ENCODE measurements at places on chromosomes 6 and 20. TPM values are rescaled to one million over a fixed set of nuclear protein-coding genes. Genes with fewer than 3 reads are reported as not detected.

Gene SFTA2
- total RNA-seq: not detected

GRCh38 chr6:164854526-164854925 lies 454.9 kb downstream of the C6orf118 start:
- no peaks in the 10 kb centered on the region for H3K4me1 ChIP-seq
- H3K36me3 ChIP-seq: no peaks in the 10 kb centered on the region
- no peak for DNase-seq
- no peaks in the 10 kb centered on the region for H3K27me3 ChIP-seq
- H3K27ac ChIP-seq: no peak overlapping the region

GRCh38 chr6:80469977-80470376 lies 363.5 kb downstream of the BCKDHB start:
- H3K36me3 ChIP-seq: no peaks in the 10 kb centered on the region
- no peak overlapping the region for H3K27ac ChIP-seq
- H3K27me3 ChIP-seq: peaks cover 4% of the 10 kb centered on the region
- no peak for DNase-seq

DNA sequence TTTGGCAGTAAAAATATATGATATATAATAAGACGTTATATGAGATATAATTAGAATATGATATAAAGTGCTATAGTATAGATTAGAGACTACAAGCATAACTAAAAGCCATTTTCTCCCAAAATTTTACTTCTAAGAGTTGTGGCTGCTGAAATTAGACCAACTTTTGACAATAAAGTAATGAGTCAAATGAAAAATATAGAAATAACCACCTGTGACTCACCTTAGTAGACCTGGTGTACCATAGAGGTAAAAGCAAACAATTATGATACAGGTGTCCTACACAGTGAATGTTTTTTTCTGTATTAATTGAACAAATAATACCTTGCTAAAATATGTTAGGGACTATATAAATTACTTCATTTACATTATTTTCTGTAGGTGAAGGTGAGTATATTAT lies 482.9 kb upstream of the MAN1A1 start:
- no peak for DNase-seq
- no peak overlapping the region for H3K27ac ChIP-seq
- no peak overlapping the region for H3K4me3 ChIP-seq

Gene CFAP206
- total RNA-seq: 0.30 TPM

Gene IGF2R
- total RNA-seq: 56.7 TPM

Gene TFAP2B
- total RNA-seq: not detected

Gene DAAM2
- total RNA-seq: not detected

DNA sequence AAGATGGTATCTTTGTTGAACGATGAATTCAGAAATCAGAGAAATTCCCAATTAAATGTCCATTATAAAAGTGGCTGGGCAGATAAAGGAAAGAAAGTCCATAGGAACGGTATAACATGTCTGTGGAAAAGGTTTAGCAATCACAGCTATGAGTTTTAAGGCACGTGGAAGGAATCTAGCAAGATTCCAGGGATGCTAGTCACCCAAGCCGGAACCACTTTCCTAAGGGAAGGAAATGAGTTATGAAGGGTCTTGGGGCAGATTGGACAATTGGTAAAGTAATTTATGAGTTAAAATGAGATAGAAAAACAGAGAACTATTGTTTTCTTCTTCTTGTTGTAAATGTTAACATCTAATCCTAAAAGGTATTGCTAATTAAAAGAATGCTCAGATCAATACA lies 384.8 kb downstream of the ADGRB3 start:
- H3K36me3 ChIP-seq: no peaks in the 10 kb centered on the region
- no peaks in the 10 kb centered on the region for H3K4me1 ChIP-seq
- H3K27me3 ChIP-seq: no peaks in the 10 kb centered on the region
- DNase-seq: no peak
- no peak overlapping the region for H3K27ac ChIP-seq

- no peaks in the 10 kb centered on the region for H3K4me1 ChIP-seq
- H3K4me3 ChIP-seq: no peak overlapping the region
- no peak for DNase-seq
These were observed 62.4 kb downstream of the TTI1 start for GRCh38 chr20:37970856-37971245.

Gene SOBP
- total RNA-seq: 0.16 TPM

Gene PPARD
- 29.9 TPM for total RNA-seq

Gene CTAGE9
- not detected for total RNA-seq

GRCh38 chr6:21468461-21468860 lies 125.1 kb upstream of the SOX4 start:
- DNase-seq: no peak
- no peak overlapping the region for H3K4me3 ChIP-seq
- peaks cover 13% of the 10 kb centered on the region for H3K27me3 ChIP-seq
- no peaks in the 10 kb centered on the region for H3K4me1 ChIP-seq

GRCh38 chr6:170176136-170176897 lies 114.6 kb downstream of the DLL1 start:
- H3K4me1 ChIP-seq: no peaks in the 10 kb centered on the region
- peak overlapping the region; percentile 59 for H3K4me3 ChIP-seq
- no peak for DNase-seq
- H3K27me3 ChIP-seq: peaks cover 22% of the 10 kb centered on the region
- peaks cover 6% of the 10 kb centered on the region for H3K36me3 ChIP-seq

DNA sequence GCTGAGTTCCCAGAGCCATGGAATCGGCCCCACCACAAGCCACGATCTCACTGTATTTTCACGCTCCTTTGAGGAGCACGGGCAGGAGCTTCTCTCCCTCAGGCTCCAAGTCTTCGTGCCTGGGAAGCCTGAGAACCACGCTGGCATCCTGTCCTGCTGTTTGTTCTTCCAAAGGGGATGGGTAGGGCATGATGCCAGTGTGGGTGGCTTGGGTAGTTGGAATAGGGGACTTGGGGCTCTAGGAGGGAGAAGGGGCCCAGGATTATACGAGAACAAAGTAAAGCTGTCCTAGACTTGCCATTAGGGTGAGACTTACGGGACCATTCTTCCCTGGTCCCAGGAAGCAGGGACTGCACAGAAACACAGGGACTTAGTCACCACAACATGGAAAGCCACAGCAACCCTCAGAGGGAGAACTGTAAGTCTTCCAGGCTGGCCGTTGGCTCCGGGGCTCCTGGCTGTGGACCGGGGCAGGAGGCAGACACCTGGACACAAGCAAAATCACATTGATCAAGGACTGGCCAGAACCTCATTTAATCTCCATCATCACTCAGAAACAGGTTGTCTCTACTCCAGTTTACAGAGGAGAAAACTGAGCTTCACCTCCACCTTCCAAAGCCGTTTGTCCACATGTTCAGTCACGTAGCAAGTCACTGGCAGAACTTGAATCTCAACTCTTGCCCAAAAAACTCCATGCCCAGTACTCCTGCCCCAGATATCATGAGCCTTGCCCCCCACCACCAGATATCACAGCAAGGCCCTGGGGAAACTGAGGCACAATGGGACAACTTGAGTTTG lies 1.3 kb downstream of the CCN5 start:
- no peak overlapping the region for H3K4me3 ChIP-seq
- no peak overlapping the region for H3K27ac ChIP-seq
- peaks cover 4% of the 10 kb centered on the region for H3K36me3 ChIP-seq
- peaks cover 16% of the 10 kb centered on the region for H3K27me3 ChIP-seq
- H3K4me1 ChIP-seq: peaks cover 4% of the 10 kb centered on the region

- H3K27ac ChIP-seq: no peak overlapping the region
- H3K27me3 ChIP-seq: peaks cover 51% of the 10 kb centered on the region
- H3K4me1 ChIP-seq: no peaks in the 10 kb centered on the region
- H3K36me3 ChIP-seq: no peaks in the 10 kb centered on the region
- H3K4me3 ChIP-seq: no peak overlapping the region
- no peak for DNase-seq
These were observed 27.5 kb upstream of the ADGRF4 start for GRCh38 chr6:47670851-47671250.

- DNase-seq: peak; percentile 42
- H3K36me3 ChIP-seq: no peaks in the 10 kb centered on the region
- H3K4me1 ChIP-seq: peaks cover 16% of the 10 kb centered on the region
These were observed 359 bp downstream of the PHIP start for GRCh38 chr6:79077715-79078074.

DNA sequence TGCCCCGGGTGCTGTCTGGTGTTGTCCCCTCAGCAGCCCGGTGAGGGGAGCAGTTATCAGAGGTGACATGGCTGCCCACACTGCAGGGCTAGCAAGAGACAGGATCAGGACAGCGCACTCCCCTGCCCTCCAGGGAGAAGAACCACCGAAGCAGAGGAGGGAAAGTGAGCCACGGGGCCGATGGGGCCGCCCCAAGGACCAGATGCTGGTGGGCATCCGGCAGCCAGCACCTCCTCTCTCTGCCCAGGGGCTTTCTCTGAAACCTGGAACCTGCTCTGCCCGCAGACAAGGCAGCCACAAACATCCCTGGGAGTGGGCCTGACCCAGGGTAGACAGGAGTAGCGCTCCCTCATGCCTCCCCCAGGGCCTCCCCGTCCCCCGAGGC lies 163.0 kb upstream of the CST7 start:
- no peak for DNase-seq
- H3K27me3 ChIP-seq: peaks cover 31% of the 10 kb centered on the region
- H3K36me3 ChIP-seq: no peaks in the 10 kb centered on the region
- no peak overlapping the region for H3K27ac ChIP-seq
- no peak overlapping the region for H3K4me3 ChIP-seq

Gene GGTLC1
- not detected for total RNA-seq

DNA sequence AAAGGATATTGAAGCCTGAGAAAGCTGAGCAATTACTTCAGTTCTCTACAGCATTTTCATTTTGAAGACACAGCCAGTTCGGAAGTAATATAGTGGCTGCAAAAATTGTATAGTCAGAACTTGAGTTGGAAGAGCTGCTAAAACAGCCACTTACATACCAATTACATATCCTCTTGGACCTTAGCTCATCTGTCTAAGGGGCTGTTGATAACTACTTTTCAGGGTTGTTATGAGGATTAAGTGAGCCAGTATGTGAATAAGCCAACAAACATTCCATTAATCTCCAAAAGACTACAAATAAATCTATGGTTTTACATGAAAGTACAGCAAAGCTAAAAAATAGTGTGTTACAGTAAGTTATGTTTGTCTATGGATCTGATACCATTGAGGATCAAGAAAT lies 59.7 kb downstream of the TMEM200A start:
- no peaks in the 10 kb centered on the region for H3K36me3 ChIP-seq
- H3K27ac ChIP-seq: no peak overlapping the region
- H3K4me3 ChIP-seq: no peak overlapping the region
- H3K27me3 ChIP-seq: no peaks in the 10 kb centered on the region

Gene PRDM1
- 122 TPM for total RNA-seq

- no peaks in the 10 kb centered on the region for H3K36me3 ChIP-seq
- H3K27ac ChIP-seq: no peak overlapping the region
- no peak overlapping the region for H3K4me3 ChIP-seq
- H3K4me1 ChIP-seq: no peaks in the 10 kb centered on the region
These were observed 27.6 kb upstream of the IFNGR1 start for GRCh38 chr6:137246791-137247202.

Gene SAMD10
- 20.2 TPM for total RNA-seq

Gene COL20A1
- 0.10 TPM for total RNA-seq

Gene NELFE
- total RNA-seq: 46.2 TPM
